Neural progenitor cell (in vitro differentiated cells): ENCODE measurements at places on chromosomes 7 and 10.

- DNase-seq = no peak
Measured at GRCh38 chr10:7481368-7481765, 70.5 kb upstream of the SFMBT2 start.

GRCh38 chr10:63286340-63286739, 153.2 kb downstream of the NRBF2 start:
- no peak for DNase-seq

GRCh38 chr10:132248455-132249225, 59.1 kb downstream of the STK32C start:
- DNase-seq = peak; percentile 80

DNA sequence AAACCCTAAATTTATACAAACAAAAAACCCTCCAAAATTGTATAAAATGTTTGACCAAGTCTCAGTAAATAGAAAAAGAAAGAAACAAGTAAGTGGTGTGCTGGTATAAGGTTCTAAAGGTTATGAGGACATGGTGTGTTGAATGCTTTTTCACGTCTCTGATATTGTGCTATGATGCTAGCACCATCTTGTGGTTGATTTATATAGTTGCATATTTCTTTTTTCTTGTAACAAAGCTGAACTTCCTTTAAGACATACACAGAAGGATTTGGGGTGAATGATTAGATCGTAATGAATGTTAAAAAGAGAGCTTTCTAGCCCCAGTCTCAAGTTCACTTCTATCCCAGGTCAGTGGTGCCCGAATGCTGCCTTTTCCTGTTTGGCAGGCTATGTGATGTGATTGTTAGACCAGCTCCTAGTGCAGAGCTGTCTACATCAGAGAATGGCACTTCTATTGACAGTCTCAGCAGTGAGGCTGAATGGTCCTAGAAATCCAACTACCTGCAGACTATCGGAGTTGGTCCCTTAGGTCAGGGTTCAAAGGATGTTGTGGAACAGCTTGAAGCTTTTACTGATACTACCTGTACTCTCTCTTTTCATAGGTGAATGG, 25.0 kb downstream of the VTI1A start:
- DNase-seq = peak; percentile 49

GRCh38 chr7:106737202-106737562, 76.2 kb upstream of the CCDC71L start:
- DNase-seq = no peak

- no peak for DNase-seq
Measured at GRCh38 chr7:94154858-94155257, 150.7 kb upstream of the BET1 start.

DNA sequence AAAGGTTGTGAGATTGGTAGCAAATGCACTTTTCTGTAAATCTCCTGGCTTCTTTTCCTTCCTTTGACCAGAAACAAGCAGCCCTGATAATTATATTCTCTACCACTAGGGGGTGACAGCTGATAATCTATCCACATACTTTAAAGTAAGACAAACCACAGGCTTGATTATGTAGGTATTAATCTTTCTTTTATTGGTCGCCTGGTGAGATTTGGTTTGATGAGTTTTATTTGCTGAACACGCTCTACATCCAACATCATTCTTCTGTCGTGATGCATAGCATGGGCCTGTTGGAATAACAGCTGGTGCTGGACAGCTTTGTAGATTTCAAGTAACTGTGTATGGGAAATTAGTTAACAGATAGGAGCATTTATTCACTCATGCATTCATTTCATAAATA, 63.5 kb downstream of the ZNF365 start:
- DNase-seq = peak; percentile 68

- DNase-seq = peak; percentile 79
Measured at GRCh38 chr10:102449321-102450123, 1.8 kb downstream of the C10orf95 start.

DNA sequence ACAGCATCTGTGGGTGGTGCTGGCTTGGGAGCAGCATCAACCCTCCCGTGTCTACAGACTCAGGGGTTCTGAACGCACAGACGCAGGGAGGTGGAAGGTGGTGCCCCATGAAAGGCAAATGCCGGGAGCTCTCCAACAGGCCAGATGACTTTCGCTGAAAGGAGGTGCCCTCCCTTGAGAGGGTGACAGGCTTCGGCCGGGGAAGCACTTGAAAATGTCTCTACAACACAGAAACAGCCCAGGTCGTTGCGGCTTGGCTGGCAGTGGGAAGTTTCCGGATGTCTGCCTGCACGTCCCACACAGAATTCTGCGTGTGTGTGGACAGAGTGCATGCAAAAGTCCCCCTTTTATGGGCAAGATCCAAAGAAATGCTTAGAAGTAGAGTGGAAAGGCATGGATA, 239.6 kb downstream of the SKAP2 start:
- no peak for DNase-seq

DNA sequence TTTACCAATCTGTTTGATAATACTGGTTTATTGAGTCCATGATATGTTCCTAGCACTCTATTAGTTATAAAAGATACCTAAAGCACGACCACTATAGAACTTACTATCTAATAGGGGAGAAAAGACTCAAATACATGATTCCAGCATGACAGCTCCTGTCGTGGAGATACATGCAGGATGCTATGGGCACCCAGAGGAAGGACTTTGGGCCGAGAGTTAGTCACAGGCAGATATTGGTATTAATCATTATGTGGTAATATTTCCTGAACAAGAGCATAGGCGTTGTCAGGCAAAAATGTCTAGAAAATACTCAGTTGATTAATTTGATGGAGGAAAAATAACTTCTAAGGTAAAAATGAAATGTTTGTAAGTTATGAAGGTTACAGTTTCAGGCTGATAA, 31.8 kb downstream of the CNNM2 start:
- DNase-seq = no peak

DNA sequence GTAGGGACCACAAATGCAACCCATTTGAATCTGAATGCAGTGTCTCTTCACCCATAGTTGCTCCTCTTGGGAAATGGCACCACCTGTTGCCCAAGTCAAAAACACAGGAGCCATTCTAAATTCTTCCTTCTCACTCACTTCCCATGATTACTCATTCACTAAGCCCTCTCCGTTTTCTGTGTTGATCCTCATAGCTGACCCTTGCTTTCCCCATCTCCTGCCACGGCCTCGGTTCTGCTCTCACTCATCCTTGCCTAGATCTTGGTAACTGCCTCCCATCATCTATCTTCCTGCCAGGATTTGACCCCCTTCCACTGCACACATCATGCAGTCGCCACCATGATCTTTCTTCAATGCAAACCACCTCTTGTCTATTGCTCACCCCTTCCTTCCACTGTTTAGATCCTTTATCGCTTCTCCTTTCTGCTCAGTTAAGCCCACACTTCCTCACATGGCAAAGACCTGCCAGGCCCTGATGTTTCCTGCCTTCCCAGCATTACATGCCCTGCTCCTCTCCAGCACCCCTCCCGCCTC, 19.0 kb upstream of the CPN1 start:
- peak; percentile 24 for DNase-seq

GRCh38 chr10:78451592-78451991, 417.9 kb downstream of the RPS24 start:
- peak; percentile 69 for DNase-seq

DNA sequence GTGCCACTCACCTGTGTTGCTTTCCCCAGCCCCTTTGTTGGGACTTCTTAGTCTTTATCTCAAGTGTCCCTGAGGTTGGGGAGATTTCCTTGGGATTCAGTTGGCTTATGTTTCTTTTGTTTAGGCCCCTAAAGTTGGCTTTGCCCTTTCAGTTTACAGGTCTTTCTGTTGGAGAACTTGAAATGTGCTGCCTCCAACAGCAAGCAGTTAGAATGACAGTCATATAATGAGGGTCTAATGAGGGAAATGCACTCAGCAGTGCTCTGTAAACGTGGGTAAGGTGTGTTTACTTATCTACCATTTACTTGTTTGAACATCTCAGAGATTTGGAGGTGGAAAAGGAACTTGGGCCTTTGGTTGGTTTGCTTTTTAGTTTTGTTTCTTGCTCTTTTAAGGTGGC, 191.4 kb upstream of the STK17A start:
- DNase-seq = no peak

DNA sequence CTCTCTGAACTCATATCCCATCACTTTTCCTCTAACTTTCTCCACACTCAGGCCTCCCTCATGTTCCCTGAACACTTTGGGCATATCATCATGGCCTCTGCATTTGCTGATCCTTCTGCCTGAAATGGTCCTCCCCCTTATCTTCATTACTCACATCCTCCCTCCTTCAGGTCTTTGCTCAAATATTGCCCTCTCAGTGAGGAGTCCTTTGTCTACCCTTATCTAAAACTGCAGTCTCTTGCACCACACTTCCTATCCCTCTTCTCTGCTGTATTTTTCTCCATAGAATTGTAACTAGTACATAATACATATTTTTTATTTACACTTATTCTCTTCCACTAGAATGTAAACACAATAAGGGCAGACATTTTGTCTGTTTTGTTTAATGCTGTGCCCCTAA, 41.7 kb downstream of the DNAJC1 start:
- no peak for DNase-seq

GRCh38 chr7:36614959-36615358, 109.3 kb downstream of the AOAH start:
- no peak for DNase-seq

DNA sequence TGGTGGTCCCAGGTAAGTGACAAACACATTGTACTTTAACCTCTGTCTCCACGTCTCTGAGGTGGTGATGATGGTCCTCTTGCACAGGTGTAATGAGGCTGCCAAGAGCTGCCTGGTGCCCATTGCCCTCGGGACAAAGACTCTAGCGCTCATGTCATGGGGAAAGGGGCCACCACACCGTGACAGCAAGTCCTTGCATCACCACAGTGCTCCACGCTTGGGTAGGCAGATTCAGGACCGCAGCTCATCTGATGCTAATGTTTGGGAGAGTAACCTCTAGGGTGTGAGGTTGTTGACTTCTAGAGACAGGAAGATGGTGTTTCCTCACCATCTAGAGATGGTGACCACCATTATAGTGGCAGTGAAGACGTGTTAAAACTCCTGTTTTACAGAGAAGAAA, 395.6 kb downstream of the ADRA2A start:
- no peak for DNase-seq
